Activated CD8-positive, alpha-beta memory T cell treated with anti-CD3 and anti-CD28 coated beads for 1 hour (primary cell): ENCODE measurements at places on chromosomes 2 and 18.

DNA sequence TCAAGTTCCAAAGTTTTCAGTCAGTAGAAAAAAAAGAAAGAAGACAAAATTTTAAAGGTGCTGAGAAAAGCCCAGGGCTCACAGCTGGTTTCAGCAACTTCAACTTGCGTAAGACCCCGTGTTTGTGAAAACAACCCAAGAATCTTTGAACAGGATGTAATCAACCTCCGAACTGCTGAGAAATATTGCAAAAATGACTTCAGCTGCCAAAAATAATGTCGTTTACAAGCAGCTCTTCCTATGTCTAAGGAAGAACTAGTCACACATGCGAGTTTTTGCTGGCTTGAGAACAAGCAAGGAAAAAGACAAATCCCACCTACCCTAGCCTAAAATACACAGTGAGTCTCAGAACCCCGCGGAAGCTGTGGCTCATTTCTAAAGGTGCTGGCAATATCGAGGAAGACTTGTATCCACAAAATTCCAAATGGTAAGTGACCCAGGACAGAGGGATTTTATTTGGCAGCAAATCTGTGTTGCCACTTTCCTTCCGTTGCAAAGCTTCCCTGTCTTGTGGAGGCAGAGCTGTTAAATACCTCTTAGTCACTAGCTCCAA is 59.8 kb upstream of the SLC8A1 start:
- no peak for DNase-seq

DNA sequence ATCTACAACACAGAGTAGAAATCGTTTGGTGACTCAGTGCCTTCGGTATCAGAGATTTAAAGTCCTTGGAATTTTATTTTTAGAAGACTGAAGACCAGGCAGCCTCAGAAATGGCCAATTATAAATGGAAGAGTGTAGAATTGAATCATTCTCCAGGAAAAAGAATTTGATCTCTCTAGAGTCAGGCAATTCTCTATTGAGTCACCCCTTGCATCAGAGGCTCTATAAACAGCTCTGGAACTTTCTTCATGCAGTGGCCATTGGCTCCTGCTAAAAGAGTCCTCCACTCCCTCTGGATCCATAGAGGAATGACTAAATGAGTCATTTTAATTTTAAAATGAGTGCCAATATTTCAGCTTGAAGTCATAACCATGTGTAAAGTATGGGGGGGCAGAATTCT is 816.2 kb downstream of the TDRD15 start:
- DNase-seq: no peak

DNA sequence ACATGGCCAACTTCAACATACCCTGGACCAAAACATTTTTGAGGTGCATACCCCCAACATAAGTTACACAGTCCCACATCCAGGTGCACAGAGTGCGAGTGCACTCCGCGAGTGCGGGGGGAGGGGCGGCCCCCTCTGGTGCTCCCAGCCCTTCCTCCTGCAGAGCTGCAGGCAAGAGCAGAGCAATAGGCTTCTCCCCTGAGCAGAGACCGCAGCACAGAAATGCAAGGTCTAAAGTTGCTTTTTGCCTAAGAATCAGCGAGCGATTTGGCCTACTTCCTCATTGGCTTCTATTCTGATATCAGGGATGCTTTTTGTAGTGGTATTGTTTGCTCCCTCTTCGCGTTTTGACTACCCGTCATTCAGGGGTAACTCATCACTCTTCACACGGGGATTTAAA is 40.6 kb downstream of the BOLA3 start:
- no peak for DNase-seq

DNA sequence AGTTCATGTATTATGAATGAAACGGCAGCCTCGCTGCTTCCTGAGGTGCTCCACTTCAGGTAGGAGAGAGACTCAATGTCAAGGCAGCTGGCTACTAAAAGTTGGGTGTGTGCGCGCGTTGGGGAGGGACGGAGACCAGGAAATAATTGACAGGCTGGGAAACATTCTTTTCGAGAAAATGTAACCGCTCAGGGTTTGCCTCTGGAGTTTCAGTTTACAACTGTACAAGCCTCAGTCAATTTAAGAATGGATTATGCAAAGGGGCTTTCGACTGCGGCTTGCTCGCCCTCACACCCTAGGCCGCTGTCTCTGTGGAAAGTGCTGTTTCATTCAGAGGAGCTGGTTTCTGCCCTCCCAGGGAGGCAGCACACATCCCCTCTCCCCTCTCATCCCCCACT is 4.4 kb upstream of the SPRED2 start:
- DNase-seq: no peak

- DNase-seq: no peak
These were observed 430.2 kb downstream of the GALR1 start for GRCh38 chr18:77679869-77680268.

- no peak for DNase-seq
These were observed 31.9 kb upstream of the TFPI start for GRCh38 chr2:187586011-187586641.

GRCh38 chr2:64311948-64312621 is 141.9 kb upstream of the LGALSL start:
- DNase-seq: no peak

- DNase-seq: no peak
These were observed 31.3 kb upstream of the RAPGEF4 start for GRCh38 chr2:172704072-172704936.

- no peak for DNase-seq
These were observed 135.8 kb downstream of the HAUS1 start for GRCh38 chr18:46239998-46240397.

- no peak for DNase-seq
These were observed 375.2 kb upstream of the MYT1L start for GRCh38 chr2:2706306-2706705.

DNA sequence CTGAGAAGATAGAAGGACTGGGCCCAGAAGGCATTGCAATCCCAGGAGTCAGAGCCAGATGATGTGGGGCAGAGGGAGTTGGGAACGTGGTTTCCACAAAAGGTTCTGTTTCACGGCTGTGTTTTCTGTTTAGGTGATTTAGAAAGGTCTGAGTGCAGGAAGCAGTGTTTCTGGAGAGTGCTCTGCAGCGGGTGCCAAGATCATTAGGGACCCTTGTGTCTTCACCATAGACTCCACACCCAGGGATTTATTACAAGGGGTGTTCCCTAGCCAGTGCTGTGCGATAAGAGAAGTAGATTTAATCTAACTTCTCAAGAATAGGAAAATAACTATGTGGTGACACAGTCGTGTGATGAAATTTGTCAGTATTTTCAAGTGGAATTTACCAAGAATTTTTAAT is 221.1 kb upstream of the TPO start:
- no peak for DNase-seq

DNA sequence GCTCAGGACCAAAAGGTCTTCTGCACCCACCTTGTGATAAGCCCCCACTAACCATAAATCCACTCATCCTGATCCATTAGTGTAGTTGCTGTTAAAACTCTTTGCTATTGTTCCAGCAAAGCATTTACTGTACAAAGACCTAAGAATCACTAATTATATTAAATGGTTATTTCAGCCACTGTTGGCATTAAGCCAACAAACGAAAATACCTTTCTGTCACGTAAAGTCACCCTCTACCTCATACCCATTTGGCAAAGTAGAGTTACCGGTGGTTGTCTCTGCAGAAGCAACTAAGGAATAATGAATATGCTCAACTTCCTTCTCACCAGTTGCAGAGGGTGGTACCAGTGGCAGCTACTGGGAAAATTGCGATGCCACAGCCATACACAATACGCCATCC is 224.5 kb downstream of the SP3 start:
- no peak for DNase-seq

GRCh38 chr2:230661072-230661957 is 51.3 kb upstream of the CAB39 start:
- DNase-seq: no peak

- DNase-seq: no peak
These were observed 15.0 kb upstream of the TRIB2 start for GRCh38 chr2:12701786-12702167.

DNA sequence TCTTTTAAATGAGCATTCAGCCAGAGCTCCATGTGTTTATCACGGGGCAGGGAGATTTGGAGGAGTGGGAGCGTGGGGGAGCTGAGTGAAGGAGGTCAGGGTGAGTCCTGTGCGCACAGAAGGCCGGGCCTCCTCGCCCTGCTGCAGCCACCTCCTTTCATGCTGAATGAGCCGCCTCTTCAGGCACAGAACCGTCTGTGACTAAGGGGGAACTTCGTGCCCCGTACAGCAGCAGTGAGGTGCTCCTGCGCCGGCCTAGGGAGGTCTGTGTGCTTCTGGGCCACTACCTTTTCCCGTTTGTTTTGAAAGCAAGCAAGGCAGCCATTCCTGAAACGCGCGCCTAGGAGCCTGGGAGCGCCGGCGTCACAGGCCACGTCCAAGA is 27.1 kb upstream of the ZNF516 start:
- no peak for DNase-seq

DNA sequence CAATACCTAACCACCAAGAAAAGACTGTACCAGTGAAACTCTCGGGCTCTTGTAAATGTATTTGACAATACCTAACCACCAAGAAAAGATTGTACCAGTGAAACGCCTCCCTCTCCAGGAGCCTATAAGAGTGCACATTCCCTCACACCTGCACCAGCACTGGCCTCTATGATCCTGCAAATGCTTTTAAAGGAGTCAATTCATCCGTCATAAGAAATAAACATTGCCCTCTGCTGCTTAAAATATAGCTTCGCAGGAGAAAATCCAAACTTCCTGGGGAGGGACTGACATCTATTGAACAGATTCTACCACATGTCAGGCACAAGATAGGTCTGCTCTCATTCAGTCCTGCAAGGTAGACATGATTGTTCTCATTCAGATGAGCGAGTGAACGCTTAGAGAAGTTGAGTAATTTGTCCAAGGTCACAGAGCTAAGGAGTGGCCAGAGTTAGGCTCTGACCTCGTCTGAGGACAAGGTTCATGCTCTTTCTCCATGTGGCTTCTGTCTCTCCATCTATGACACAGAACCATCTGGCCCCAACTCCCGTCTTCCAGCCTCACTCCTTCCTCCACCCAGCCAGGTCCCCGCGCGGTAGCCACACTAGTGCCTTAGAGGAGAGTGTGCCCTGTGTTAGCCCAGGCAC is 38.7 kb downstream of the MCFD2 start:
- no peak for DNase-seq

DNA sequence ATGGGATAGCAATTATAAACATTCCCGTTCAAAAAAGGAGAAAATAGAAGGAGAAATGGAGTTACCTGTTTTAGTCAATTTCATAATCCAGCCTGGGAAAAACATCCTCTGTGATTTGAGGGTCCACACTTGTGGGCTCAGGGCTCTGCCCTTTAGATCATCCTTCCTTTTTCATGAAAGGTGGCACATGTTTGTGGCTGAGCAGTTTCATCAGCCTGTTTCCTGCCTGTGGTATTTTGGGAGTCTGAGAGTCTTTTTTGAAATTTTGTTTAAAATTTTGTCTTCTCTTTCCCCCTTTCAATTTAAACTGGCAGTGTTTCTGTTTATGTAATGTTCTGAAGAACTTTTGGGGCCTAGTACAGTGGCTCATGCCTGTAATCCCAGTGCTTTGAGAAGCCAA is 84.0 kb downstream of the KIAA1328 start:
- no peak for DNase-seq

DNA sequence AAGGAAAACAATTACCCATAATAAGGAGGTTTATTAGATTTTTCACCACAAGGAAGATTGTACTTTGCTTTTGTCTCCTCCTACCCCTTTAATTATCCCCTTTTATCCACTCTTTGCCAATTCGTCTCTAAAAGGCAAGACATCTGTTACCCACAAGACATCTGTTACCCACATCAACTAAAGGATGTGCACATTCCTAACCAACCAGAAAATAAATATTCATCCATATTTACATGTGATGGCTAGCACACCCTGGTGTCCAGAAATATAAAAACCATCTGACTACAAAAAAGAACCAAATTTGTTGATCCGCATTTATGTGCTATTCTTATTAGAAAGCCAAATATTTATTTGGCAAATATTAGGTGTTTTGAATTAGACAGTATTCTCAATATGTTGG is 35.7 kb downstream of the ACVR1C start:
- no peak for DNase-seq

DNA sequence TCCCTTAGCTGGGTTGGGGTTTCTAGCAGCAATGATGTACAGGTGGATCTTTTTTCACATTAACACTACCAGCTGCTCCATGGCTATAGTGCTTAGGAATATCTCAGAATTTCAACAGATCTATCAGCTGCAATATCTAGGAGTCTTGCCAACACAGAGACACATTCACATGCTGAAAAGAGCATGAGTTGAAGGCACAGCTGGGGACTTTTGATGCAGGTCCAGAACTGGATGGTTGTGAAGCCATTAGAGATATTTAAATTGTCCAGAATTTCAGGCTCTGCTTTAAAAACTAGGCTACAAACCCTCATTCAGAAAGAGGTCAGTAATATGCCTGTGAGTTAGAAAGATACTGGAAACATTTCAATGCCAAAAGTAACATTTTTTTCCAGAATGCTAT is 122.2 kb upstream of the CCDC195 start:
- no peak for DNase-seq

DNA sequence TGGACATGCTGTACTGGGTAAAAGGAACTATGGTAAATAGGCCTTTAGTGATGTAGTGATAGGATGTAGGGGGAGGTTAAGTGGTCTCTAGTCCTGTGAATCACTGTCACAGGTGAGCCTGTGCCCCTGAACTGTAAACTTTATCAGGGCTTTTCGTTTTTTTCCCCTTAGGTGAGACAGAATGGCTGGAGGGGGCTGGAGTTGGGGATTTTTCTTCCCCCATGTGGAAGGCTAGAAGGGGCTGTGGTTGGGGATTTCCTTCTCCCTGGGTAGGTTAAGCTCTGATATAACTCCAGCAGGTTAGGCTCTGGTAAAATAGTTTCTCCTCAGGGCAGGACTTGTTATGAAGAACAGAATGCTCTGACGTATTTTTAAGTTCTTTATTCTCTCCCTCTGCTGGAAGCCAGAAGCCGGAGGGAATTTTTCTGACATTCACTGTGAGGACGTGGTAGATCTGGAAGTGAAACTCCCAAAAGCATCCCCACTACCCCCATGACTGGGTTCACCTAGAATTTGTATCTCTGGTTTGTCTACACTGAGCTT is 28.5 kb downstream of the PIKFYVE start:
- no peak for DNase-seq

- no peak for DNase-seq
These were observed 17.5 kb downstream of the VRK2 start for GRCh38 chr2:58064086-58064485.

DNA sequence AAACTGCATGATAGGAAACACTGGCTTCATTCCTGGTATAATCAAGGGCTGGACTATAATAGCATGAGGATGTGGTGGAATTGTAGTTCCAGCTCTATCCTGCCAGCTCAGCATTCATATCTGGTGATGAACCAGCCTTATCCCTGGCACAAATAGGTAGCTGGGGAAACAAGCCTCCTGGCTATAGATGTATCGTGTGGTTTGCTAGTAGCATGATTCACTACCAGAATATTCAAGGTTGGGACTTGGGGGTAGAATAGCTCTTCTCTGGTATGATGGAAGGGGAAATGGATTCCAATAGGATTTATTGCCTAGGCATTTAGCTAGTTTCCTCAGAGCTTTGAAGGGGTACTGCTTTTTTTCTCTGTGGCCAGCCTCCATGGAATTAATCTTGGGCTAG is 532.8 kb downstream of the FBXO15 start:
- no peak for DNase-seq

GRCh38 chr2:20381457-20381856 is 30.8 kb upstream of the PUM2 start:
- no peak for DNase-seq
